Epithelial cell of proximal tubule (primary cell): ENCODE measurements at places on chromosomes 7 and 10. TPM values are rescaled to one million over a fixed set of nuclear protein-coding genes. Genes with fewer than 3 reads are reported as not detected.

The PLEKHS1 gene
- not detected in 2 replicates for total RNA-seq

GRCh38 chr7:79652619-79653018, 199.2 kb upstream of the MAGI2 start:
- DNase-seq, result no peak

DNA sequence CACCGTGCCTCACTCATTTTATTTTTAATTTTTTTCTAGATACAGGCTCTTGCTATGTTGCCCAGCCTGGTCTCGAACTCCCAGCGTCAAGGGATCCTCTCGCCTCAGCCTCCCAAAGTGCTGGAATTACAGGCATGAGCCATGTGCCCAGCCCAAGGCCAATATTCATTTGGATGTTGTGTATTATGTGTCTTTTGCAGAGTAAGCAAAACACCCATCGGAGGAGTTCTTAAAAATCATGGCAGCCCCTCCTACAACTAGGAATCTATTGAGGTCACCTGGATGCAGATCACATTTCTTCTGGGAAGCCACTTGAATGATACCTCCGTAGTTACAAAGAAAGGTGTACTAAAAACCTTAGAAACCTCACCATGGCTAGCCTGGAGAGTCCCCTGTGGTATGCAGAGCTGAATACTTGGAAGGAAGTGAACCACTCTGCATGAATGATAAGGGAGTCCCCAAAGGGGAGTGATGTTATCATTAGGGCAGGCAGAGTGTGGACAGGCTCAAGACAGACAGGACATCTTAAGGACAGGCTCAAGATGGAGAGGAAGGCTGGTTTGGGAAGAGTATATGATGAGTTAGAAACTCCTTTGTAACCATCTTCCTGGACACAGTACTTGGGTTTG, 185.7 kb downstream of the TAX1BP1 start:
- no peak for DNase-seq

DNA sequence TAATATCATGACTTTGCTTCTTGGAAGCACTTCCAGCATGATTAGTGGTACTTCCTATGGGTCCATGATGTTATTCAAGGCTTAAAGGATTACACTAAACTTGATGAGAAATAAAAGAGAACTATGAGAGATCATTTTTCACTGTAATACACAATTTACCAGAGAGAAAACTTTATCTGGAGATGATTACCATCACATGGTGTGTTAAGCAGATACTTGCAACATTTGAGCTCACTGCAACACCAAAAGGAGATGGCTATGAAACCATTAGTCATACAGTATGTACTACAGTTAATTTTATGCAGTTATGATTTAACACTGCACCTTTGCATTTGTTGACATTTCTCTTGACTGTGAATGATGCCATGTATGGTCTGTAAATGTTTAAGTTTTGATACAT, 311.3 kb upstream of the AOAH start:
- DNase-seq, result no peak

GRCh38 chr10:35456153-35456720, 119.9 kb downstream of the CCNY start:
- DNase-seq, result no peak

DNA sequence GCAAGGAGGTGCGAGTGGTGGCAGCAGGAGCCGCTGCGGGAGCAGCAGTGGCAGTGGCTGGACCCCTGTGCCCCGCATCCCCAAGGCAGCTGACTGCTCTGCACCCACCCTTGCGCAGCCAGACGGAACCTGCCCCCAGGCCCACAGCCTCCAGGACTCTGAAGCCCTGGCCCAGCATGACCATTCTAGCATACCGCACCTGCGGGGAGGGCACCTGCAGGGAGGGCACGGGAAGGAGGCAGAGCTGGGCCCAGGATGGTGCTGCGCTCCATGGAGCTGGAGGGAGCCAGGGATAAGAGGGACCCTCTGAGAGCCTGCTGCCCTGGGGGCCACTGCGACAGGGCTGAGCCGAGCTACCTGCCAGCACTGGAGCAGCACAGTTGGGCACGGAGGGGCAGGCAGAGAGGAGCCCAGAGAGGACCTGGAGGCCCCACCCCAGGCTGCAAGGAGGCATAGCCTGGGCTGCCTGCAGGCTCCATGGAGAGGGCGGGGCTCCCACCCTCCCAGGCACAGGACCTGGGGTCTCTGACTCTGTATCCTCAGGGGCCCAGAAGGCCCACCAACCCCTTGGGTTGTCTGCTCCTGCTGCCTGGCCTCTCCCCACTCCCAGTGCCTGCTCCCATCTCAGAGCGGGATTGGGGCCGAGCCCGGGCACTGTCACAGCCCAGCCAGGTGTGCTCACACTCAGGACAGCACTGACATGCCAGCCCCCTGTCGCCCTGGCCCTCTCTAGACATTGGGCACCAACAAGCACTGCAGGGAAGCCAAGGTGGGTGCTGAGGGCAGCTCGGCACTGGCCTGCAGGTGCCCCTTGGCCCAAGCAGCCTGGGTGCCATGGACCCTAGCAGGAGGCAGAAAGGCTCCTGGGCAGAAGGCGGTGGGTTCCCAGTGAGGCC, 87.6 kb downstream of the HTR7 start:
- no peak for DNase-seq

GRCh38 chr7:16315280-16315679, 106.1 kb downstream of the CRPPA start:
- DNase-seq, result no peak

- DNase-seq, result peak; percentile 39
Measured at GRCh38 chr10:30583778-30584415, 45.7 kb downstream of the LYZL2 start.
